Stimulated activated CD4-positive, alpha-beta T cell treated with anti-CD3 and anti-CD28 coated beads, TNF-alpha, amount 100 ng/mL, for 1 hour (primary cell): ENCODE measurements at places on chromosomes 1 and 21.

- DNase-seq = peak; percentile 9
These were observed 26.2 kb upstream of the DYNLT5 start for GRCh38 chr1:66725885-66726665.

GRCh38 chr1:162367772-162368171 is 8.9 kb downstream of the SPATA46 start:
- DNase-seq = no peak

GRCh38 chr21:42747276-42747701 is 93.9 kb downstream of the PDE9A start:
- DNase-seq = no peak

DNA sequence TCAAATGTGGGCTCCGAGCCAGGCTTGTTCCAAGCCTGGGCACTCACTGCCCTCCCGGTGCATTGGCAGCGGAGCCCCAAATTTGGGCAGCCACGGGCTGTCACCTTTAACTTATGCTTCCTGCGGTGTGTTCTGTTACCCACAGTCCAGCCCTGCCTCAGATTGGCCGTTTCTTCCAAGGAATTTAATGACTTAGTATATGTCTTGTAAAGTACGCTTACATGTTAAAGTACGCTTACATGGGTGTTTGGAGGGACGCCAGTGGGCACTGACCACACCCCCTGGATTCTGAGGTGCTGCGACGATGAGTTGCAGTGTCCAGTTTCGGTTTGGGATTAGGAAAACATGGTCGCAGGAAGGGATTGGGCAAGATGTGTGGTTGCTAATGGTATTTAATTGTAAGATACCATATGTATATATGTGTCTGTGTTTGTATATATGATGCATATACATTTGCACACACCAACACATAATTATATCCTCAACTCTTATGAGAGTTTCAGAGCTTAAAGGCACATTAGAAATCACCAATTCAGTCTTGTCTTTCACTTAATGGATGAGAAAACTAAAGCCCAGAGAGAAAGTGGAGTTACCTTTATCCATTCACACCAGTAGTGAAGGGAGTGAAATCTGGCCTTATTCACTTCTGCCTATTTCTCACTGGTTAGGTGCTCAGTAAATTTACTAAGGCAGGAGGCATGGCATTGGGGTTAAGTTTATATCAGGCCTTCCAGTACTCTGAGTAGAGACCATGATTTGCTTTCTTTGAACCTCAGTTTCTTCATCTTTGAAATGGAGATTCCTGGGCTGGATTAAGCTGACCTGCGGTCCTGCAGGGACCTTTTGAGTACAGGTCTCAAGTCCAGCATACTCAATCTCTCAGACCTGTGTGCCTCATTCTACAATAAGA is 1.0 kb downstream of the SMYD2 start:
- DNase-seq = no peak

DNA sequence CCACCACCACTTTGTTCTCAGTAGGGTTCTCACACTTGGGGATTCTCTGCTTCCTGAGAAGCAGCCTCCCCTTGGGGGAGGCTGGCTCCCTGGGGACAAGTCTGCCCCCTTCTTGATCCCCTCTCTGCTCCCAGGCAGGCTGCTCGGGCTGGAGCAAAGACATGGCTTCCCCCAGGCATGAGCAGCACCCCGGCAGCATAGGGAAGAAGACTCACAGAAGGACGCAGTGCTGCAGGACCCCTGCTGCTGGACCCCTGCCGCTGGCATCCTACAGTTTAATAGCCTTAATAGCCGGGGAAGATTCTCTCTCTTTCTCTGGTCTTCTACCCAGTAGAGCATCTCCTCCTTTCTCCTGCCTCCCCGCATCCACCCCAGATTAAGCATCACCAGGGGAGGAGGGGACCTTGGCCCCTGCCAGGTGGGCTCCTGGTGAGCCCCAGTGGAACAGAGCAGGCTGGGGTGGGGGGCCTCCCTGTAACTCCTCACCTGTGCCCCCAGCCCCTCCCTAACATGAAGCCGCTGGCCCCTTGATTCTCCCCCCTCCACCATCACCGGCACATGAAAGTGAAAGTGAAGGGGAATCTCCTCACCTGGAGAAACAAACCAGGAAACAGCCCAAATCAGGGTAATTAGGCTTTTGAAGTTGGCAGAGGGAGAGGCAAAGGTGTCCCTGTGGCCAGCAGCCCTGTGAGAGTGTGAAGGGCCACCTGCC is 2.5 kb downstream of the WNT3A start:
- no peak for DNase-seq

- DNase-seq = no peak
These were observed 47.4 kb downstream of the CLCA4 start for GRCh38 chr1:86594284-86594770.

DNA sequence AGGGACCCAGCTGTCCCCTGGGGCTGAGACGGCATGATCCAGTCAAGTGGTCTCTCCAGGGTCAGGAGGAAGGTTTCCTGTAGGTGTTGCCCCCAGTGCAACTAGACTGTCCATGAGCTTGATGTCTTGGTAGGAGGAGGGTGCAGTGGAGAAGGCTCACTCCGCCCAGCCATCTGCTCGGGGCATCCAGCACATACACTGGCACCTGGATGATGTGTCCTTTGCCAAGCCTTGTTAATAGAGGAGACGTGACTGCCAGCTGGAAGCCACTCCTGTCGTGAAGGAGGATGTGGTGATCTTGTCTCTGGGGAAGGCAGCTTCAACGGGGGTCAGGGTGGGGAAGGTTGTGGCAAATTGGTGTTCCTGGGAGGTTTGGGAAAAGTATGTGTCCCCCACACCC is 6.2 kb downstream of the DISP3 start:
- DNase-seq = no peak

GRCh38 chr1:69191335-69191734 is 376.4 kb upstream of the LRRC7 start:
- DNase-seq = no peak

DNA sequence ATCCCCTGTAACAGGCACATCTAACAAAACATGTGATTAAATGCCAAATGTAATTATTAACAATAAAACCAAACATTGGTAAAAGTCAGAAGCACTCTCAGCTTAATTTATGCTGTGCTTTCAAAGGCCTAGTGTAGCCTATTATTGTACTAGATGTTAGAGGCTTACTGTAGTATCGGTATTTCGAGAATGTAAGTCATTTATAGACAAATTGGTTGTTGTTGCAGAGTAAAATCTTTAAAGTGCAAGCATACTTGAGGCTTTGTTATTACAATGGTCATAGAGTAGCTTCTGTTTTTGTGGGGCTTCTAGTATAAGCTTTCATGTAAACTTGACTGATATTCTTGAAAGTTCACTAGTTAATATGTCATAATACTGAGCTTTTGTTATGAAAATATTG is 965.8 kb downstream of the PLA2G4A start:
- DNase-seq = no peak

GRCh38 chr1:221715321-221716169 is 26.3 kb downstream of the DUSP10 start:
- no peak for DNase-seq

DNA sequence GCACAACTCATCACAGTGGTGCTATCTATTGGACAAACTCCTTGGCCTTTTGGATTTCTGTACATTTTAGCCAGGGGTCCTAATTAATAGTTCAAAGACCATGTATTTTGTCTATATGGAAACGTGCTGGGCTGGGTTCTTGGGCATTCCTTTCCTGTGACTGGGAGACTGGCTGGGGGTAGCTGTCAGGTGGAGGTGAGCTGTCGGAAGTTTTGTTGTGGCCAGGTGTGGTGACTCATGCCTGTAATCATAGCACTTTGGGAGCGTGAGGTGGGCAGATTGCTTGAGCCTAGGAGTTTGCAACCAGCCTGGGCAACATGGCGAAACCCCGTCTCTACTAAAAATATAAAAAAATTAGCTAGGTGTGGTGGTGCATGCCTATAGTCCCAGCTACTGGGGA is 392.4 kb downstream of the RPS6KC1 start:
- DNase-seq = no peak

DNA sequence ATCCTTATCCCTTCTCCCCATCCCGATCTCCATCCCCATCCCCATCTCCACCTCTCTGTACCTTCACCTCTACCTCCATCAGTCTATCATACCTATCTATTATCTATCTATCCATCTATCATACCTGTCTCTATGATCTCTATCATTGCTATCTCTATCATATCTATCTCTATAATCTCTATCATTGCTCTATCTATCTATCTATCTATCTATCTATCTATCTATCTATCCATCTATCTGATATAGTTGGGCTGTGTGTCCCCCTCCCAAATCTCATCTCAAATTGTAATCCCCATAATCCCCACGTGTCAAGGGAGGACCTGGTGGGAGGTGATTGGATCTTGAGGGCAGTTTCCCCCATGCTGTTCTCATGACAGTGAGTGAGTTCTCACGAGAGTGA is 97.9 kb upstream of the PAXBP1 start:
- no peak for DNase-seq

- DNase-seq = no peak
These were observed 27.5 kb downstream of the INTS7 start for GRCh38 chr1:212007886-212008285.

DNA sequence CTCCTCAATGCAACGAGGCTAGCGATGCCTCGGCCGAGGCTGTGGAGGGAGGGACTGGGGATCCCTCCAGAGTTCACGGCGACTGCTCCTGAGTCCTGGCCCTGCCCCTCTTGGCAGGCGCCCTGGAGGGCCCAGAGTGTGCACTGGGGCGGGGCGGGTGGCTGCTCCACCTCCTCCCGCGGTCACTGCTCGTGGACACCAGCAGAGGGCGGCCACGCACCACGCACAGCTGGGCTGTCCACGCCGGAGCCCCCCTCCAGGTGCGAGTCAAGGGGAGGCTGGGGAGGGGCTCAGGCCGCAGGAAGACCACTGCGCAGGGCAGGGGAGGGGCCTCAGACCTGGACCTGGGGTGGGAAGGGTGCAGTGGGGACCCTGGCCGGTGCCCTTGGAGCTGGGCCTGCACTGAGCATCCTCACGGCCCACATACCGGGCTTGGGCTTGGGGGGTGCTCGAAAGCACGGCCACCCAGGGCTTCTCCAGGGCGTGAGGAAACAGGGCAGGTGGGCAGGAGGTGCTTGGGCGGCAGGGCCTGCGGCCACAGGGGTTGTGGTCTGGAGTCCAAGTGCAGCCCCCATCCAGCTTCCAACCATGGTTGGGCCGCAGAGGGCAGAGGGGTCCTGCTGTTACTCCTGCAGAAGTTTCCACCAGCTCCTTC is 20.6 kb upstream of the TTC34 start:
- DNase-seq = no peak

- no peak for DNase-seq
These were observed 2.2 kb downstream of the TOMM40L start for GRCh38 chr1:161228032-161228431.

DNA sequence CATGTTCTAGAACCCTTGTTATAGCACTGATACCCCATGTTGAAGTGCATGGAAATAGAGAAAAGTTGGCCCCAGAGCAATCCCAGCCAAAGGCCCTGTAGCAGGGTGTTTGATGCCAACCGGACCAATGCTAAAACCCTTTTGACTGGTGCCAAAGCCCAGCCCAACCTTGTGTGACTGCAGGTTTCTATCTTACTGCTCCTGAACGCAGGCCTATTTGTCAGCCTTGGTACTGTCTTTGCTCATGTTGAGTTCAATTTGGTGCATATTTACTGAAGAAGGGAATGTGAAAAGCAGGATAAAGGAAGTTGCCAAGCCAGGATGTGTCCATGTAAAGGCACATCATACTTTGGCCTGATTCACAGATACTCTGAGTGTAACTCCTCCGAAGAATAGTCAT is 51.7 kb upstream of the NFASC start:
- no peak for DNase-seq

DNA sequence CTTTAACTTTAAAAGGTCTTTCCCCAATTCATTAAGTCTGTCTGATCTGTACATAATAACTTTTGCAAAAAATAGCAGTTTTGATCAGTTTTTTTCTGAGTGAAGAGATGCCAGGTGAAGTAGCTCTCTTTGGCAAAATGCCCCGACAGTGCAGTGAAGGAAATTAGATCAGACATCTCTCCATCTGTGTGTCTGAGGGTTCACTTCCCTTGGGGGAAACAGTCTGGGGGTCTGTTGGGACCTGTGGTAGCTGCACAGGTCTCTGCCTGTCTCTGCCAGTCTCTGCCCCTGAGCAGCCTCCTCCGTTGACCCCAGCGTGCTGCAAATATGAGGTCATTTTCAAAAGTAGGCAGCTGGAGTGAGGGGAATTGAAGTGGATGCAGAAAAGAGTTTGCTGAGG is 54.5 kb downstream of the TBCE start:
- DNase-seq = no peak

- DNase-seq = no peak
These were observed 138.4 kb upstream of the PLD5 start for GRCh38 chr1:242662886-242663285.

- DNase-seq = no peak
These were observed 90.0 kb downstream of the EDEM3 start for GRCh38 chr1:184664661-184665060.

DNA sequence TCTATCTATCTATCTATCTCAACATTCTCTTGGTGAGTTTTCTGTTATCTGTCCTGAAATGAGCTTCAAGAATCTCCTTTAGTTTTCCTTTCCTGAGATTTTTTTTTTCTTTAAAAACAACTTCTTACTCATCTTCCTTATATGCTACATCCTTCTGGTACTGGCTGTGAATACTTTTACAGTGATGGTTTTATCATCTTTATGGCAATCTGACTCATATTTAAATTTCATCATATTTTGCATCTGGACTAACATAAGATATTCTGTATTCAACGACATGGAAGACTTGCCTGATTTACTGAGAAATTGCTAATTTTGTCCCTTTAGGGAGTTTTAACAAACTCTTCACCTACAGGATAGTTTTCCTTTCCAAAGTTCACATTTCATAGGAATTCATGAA is 33.0 kb downstream of the PDE4B start:
- DNase-seq = no peak

GRCh38 chr1:905811-906599 is 17.7 kb upstream of the SAMD11 start:
- DNase-seq = no peak

GRCh38 chr1:181513786-181514297 is 30.5 kb downstream of the CACNA1E start:
- DNase-seq = no peak

DNA sequence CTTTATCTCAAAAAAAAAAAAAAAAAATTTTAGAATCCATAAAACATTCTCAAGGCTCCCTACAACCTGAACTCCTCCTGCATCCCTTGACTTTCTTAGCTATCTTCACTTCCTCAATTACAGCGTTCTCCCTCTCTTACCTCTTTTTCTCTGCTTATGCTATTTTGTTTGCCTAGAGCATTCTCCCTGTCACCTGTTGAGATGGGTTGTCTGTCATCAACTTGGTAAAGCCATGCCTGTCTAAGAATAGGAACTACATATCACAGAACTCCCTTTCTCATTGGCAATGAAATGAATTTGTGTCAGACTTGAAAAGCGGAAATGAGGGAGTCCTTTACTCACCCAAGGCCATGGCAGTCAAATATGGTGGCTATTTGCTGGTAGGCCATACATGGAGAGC is 129.6 kb upstream of the CACHD1 start:
- no peak for DNase-seq
